GM20000 (cell line): ENCODE measurements at places on chromosomes 2 and 18.

GRCh38 chr18:27226556-27227075 is 41.5 kb upstream of the CHST9 start:
- DNase-seq = no peak

DNA sequence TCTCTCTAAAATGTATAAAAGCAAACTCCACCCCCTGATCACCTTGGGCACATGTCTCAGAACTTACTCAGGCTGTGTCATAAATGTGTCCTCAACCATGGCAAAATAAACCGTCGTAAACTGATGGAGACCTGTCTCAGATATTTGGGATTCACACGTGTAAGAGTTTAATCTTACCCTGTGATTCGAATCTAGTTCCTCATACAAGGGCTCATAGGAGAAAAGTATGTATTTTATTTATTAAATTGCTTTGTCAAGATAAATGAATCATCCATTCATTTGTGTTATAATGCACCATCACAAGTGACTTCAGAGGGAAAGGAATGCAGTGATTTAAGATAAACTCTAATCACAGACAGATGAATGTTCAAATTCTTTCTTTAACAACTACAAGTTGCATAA is 712.5 kb upstream of the LRATD1 start:
- no peak for DNase-seq

DNA sequence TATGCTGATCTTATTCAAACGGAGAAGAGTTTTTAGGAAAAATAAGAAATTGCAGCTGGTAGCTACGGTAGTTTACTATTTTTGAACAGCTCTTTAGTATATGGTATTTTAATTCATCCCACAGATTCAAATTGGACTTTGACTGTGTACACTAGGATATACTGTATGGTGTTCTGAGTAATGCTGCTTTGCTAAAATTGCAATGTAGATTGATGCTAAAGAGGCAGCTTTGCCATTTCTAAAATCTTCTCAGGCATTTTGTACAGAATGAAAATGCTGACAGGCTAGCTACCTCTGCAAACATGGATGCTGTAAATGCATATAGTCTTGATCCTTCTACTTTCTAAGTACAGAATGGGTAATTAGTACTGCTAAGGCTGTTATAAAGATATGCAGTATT is 826.6 kb upstream of the POU3F3 start:
- no peak for DNase-seq

- DNase-seq = no peak
Measured at GRCh38 chr2:227932001-227932400, 60.6 kb downstream of the DAW1 start.

DNA sequence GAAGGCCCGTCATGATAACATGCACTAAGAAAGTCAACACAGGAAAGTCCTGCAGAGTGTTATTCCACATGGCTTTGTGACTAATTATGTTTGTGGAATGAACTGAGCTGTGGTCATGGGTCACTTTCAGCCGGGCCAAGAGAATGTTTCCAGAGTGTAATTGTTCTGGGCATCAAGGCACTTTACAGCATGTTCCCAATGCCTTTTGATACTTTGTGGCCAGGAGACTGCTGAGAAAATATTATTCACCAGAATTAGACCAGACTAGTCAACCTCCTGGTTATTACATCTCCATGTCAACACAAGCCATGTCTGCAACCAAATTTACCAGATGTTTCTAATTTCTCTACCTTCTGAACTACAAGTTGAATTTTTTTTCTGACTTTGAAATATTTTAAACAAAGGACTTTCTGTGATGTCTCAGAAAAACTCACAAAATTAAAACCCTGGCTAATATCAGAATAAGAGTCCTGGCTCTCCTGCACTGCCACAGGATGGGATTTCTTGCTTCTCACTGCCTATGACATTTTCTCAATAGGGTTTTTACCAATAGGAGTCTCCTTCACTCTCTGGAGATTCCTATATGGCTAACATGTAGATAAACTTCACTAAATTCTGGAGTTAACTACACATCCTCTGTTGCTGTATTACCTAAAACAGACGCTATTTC is 90.6 kb upstream of the WDR75 start:
- no peak for DNase-seq

DNA sequence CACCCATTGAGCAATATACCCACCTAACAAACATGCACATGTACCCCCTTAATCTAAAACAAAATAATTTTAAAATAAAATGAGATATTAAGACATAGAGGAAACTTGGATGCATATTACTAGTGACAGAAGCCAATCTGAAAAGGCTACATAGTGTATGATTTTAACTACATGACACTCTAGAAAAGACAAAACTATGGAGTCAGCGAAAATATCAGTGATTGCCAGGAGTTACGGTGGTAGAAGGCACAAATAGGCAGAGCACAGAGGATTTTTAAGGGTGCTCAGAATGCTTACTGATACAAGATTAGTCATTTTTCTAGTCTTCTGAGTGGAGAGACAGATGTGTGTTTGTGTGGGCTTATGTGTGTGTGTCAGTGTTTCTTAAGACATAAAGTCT is 656.6 kb downstream of the NR4A2 start:
- DNase-seq = no peak

DNA sequence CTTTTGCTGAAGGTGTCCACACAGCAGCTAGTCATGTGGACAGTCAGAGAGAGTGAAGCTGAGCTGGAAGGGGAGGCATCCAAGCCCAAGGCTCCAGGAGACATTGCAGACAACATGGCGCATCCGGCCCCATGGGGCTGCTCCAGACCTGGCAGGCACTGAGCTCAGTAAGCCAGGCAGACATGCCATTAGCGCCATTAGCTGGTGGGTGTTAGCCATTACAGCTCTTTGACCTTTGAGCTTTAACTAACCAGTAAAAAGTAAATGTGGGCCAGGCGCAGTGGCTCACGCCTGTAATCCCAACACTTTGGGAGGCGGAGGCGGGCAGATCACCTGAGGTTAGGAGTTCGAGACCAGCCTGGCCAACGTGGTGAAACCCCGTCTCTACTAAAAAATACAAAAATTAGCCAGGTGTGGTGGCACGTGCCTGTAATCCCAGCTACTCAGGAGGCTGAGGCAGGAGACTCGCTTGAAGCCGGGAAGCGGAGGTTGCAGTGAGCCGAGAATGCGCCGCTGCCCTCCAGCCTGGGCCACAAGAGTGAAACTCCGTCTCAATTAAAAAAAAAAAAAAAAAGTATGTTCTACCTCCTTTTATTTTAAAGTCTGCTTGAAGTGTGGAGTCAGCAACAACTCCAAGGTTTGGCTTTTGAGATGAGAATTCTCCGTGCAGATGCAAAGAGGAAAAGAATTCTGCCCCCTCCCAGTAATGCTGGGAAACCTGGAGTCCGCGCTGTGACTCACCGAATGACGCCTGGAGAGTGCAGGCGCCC is 69.4 kb downstream of the TWSG1 start:
- DNase-seq = no peak

DNA sequence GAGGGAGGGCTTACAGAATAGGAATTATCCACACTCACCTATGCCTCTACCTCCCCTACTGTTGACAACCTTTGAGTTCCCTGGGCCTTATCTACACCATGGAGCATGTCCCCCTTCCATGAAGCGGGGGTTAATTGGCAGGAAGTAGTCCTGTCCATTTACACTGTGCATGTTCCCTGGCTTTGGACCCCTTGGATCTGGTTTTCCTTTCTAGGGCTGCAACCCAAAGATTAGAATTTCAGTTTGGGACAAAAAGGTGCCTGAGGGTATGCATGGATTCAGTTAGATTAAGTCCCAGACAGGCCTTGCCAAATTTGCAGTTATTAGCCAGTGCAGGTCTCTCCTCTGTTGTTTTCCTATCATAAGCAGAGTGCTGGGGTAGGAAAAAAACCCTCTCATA is 180.3 kb downstream of the CMPK2 start:
- no peak for DNase-seq

DNA sequence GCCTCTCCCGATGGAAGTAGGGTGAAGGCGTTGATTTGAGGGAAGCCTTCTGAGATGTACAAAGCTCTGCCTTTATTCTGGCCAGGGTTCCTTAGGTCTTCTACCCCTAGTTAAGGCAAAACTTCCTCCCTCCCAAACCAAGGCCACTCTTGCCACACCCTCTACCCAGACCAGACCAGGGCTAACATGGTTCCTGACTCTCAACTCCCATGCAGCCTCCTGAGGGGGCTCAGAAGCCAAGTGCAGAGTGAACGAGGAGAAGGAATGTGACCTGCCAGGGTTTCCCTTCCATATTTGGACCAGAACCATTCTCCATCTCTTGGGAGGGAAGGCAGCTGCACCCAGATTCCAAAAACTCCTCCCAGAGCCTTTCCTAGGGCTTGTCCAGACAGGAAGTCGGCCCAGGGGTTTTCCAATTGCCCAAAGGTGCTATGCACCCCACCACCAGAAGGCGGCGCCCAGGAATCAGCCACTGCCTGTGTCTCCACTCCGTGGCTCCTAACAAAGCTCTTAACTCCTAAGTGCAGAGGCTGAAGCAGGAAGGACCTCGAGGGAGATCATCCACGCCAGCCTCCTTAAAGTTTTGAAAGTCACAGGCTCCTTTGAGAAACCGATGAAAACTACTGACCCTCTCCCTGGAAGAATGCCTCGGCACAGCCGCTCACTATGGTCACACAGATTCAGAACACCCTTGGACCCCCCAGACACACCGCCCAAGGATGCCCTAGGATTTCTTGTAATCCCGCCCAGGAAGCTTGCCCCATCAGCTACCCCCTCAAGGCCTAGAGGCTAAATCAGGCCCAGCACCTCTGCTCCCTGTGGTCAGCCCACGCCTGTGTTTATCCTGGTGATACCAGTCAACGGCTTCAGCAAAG is 157.8 kb downstream of the SMAD2 start:
- peak; percentile 71 for DNase-seq

- DNase-seq = no peak
Measured at GRCh38 chr18:12409469-12409868, 1.7 kb downstream of the PRELID3A start.

- no peak for DNase-seq
Measured at GRCh38 chr2:238820916-238821315, 27.0 kb upstream of the TWIST2 start.

- DNase-seq = no peak
Measured at GRCh38 chr2:72254831-72255451, 107.3 kb upstream of the CYP26B1 start.

DNA sequence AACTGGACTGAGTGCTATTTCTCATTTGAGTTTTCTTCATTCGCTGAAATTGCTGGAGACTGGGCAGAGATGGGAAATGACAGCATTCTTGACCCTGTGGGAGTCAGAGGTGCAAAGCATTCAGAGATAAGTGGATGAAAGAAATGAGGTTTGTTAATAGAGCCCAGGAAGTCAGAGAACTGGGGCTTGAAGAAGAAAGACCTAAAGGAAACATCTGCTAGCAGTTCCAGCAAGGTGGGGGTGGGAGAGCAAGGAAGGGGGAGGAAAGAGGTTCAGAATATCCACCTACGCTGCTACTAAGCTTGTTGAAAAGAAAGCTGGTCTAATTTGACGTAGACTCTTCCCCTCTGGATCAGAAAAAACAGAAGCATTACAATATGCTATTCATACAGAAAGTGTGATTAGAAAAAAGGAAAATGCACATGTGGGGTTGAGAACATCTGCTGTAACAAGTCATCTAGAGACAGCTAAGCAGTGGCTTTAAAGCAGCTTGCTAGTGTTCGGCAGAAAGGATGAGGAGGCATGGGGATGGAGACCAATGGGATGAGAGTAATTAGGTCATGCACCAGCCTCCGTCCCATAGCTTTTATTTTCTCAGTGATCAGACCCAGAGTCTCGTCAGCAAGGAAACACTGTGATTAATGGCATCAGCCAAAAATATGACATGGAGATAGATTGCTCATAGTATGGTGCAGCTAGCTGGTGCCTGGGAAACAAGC is 29.7 kb downstream of the NAB1 start:
- DNase-seq = peak; percentile 46

DNA sequence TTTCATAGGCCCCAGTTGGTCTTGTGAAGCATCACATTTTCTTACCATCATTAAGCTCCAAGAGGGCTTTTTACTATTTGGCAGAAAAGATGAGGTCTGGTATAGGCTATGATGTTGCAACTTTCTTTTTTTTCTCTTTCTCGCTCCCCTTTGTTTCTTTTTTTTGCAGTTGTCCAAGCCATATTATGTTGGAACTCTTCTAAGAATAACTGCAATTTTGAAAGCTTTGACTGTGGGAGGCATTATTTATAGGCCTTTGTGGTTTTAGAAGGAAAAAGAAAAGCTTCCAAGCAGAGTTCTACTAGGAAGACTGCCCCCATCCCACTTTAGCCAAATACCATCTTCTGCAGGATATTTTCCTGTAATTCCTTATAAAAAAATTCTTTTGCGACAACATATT is 571.6 kb downstream of the ARHGAP15 start:
- DNase-seq = no peak

DNA sequence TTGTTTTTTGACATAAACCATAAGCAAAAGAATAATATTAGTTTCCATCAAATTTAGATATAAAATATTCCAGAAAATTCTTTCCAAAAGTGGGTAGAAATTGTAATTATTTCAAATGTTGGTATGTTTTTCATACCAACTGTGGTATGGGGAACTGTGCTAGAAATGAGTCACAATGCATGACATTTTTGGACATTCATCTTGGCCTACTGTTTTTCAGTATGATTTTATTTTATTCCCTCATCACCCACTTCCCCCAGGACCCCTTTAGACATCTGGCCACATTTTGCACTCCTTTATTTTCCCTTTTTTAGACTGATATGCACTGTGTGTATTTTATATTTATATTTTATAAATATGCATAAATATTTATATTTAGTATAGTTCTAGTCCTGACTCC is 97.1 kb downstream of the DPP4 start:
- no peak for DNase-seq

GRCh38 chr2:104923665-104924064 is 69.8 kb downstream of the POU3F3 start:
- no peak for DNase-seq

GRCh38 chr2:160513120-160513519 is 19.5 kb upstream of the RBMS1 start:
- no peak for DNase-seq

DNA sequence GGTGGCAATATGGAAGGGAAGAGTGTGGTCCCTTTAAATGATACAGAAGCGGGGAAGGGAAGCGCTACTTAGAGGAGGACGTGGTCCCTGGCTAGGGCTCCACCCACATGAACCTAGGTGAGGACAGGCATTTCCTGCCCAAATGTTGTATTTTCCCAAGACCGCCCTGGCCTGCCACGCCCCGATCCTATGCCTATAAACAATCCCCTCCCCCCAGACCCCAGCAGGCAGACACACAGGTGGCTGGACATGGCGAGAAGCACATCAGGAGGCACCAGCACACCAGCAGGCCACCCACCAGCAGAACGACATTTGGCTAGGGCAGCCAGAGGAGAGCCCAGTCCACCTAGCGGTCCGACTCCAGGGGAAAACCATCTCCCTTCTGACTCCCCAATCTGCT is 47.2 kb downstream of the METTL8 start:
- no peak for DNase-seq

GRCh38 chr2:9737053-9737875 is 106.0 kb upstream of the TAF1B start:
- peak; percentile 79 for DNase-seq

DNA sequence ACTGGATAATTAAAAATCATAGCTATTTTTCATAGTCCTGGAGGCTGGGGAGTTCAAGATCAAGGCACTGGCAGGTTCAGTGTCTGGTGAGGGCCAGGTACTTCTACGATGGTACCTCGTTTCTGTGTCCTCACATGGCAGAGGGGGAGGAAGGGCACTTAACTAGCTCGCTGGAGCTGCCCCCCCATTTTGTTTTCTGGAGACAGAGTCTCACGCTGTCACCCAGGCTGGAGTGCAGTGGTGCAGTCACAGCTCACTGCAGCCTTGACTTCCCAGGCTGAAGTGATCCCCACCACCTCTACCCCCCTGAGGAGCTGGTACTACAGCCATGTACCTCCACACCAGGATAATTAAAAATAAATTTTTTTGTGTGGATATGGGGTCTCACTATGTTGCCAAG is 40.3 kb downstream of the ASB1 start:
- no peak for DNase-seq

- DNase-seq = no peak
Measured at GRCh38 chr2:144115739-144116291, 404.1 kb downstream of the ZEB2 start.
